Inflammatory macrophage (primary cell): ENCODE measurements at places on chromosomes 3 and 15.
A peak's percentile ranks its signal among the peaks of the same experiment; 100 is the strongest.

DNA sequence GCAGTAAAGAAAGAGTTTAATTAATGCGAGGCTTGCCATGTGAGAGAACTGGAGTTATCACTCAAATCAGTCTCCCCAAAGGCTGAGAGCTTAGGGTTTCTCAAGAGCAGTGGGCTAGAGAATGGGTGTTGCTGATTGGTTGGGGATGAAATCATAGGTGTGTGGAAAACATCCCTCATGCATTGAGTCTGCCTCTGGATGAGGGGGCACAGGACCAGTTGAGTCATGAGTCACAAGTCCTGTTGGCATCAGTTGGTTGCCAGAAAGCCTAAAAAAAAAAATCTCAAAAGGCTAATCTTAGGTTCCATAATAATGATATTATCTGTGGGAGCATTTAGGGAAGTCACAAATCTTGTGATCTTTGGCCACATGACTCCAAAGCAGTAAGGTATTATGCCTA lies 800.3 kb downstream of the TUSC7 start:
- DNase-seq = peak; percentile 59

GRCh38 chr3:172562871-172563865 lies 39.9 kb upstream of the TNFSF10 start:
- peak; percentile 82 for DNase-seq

GRCh38 chr3:197155046-197155445 lies 125.4 kb upstream of the MELTF start:
- no peak for DNase-seq

DNA sequence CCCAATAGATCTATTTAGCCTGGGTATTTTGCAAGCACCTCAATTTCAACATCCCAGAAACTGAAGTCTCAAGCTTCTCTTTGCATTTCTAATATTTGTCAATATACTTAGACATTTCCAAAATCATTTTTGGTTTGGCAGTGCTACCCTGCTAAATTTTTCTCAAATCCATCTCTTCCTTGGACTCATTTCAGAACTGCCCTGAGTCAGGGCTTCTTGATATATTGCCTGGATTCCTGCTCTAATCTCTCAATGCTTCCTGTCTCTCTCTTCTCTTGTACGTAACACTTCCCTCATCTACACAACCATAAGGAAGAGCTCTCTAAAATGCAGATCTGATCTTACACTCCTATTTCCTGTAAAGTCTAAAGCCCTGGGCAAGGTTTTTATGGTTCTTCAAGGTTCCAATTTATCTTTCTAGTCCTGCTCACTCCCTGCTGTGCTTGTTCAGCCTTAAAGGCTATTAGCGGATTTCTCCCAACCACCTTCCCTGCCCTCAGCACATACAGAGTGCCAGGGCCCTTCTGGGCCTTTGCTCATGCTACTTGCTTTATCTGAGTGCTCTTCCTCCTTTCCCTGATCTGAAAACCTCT lies 53.0 kb upstream of the MME start:
- DNase-seq = peak; percentile 50

DNA sequence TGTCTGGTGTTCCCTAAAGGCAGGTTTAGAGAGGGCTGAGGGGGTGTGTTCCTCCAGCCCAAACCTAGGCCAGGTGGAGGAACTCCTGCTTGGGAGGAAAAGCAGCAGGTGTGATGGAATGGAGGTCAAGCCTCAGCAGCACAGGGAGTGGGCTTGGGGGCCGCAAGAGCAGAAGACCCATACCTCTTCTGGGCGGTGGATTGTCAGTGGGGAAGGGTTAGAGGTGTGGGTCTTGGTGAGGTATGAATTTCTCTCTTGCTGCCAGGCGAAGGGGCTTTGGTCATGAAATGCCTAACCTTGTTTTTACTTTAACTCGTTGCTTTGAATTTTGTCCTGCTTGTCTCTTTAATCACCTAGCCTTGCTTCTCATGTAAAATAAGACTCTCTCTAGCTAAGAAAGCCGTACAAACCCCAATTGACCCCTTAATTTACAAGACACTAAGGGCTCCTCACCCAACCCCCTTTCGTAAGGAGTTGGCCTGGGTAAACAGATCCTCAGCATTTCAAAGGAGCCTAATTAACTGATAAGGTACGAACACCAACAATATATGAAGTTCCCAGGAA lies 38.9 kb downstream of the DHX30 start:
- DNase-seq = no peak

DNA sequence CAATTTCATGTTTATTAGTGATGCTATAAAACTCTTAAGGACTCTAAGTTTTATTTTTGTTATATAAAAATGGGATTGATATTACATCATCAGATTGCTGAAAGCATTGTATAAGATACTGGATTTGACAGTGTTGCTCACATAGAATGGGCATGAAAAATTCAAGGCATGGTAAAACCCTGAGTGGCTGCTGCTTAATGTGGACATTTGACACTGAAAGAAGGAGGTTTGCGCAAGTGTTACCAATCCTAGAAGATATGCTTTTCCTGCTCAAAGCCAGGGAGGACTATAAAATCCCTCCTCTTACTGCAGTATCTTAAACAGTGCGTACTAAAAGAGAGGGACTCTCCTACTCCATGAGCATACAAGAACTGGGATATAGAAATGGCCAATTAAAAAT lies 65.8 kb upstream of the PTX3 start:
- no peak for DNase-seq

DNA sequence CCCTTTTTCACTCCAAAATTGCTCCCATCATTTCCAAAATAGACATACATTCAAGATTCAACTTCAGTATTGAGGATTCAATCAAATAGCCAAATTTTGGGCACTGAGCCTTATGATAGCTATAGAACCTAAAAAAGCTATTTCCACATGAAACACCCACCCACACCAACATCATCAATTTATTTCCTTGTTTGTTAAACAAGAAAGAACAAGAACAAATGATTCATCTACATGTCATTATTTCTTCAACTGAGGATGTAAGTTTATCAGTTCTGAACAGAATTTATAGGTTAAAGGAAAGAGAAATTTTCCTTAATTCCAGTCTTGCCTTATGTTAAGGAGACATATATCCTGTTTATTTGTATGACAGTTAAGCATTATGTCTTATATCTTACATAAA lies 32.2 kb downstream of the DPPA2 start:
- no peak for DNase-seq

GRCh38 chr15:49045751-49046219 lies 461 bp downstream of the SECISBP2L start:
- DNase-seq = peak; percentile 37

GRCh38 chr15:36982430-36982829 lies 117.9 kb downstream of the MEIS2 start:
- no peak for DNase-seq
